Stimulated activated CD8-positive, alpha-beta memory T cell treated with anti-CD3 and anti-CD28 coated beads, Interleukin-12 subunit alpha, Interleukin-12 subunit beta, amount 100 ng/mL, for 1 hour (primary cell): ENCODE measurements at places on chromosomes 1 and 21.
A peak's percentile ranks its signal among the peaks of the same experiment; 100 is the strongest.

DNA sequence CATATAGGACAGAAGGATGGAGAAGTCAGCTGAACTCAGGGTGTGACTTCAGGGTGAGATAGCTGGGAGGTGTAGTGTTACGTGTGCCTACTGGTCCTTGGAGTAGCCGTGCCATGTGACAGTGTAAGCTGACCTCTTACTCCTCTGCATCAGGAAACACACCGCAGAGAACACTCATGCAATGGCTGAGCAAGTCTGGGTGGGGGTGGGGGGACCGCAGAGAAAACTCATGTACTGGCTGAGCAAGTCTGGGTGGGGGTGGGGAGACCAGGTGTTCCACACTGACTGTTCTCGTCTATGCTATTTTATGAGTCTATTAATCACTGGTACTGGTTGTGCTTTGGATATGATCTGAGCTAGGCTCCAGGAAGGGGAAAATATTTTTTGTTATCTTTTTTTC, 233.1 kb downstream of the PAPPA2 start:
- no peak for DNase-seq

- DNase-seq: no peak
These were observed 27.4 kb downstream of the RABIF start for GRCh38 chr1:202861420-202862132.

- no peak for DNase-seq
These were observed 229.7 kb upstream of the TMEM51 start for GRCh38 chr1:14923727-14924452.

- no peak for DNase-seq
These were observed 84.2 kb downstream of the ADSS2 start for GRCh38 chr1:244367399-244368114.

GRCh38 chr1:152866321-152866720, 6.5 kb downstream of the LCE7A start:
- DNase-seq: no peak

- DNase-seq: no peak
These were observed 6.0 kb downstream of the TOR1AIP1 start for GRCh38 chr1:179888071-179888470.

DNA sequence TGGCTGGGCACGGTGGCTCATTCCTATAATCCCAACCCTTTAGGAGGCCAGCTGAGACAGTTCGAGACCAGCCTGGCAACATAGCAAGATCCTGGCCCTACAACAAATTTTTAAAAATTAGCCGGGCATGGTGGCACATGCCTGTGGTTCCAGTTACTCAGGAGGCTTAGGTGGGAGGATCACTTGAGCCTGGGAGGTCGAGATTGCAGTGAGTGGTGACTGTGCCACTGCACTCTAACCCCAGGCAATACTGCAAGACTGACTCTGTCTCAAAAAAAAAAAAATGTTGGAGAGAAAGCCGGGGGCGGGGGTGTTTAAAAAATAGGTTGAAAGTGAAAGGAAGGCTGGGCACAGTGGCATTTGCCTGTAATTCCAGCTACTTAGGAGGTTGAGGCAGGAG, 16.5 kb downstream of the CLDN19 start:
- no peak for DNase-seq

GRCh38 chr1:54867717-54868057, 19.3 kb downstream of the DHCR24 start:
- no peak for DNase-seq

DNA sequence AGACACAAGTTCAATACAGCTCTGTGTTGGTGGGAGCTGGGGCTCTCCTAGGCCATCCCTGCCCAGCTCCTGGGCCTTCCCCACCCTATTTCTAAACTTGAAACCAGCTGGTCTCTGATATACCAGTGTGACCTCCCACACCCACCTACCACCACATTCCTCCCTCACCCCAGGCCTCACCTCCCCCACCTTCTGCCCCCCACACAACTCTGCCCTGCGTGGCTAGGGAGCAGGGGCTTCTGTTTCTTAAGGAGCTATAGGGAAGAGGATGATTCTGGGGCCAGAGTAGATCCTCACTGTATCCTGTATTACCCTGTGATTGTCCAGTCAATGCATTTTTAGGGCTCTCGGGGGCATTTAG, 16.5 kb downstream of the NES start:
- no peak for DNase-seq

DNA sequence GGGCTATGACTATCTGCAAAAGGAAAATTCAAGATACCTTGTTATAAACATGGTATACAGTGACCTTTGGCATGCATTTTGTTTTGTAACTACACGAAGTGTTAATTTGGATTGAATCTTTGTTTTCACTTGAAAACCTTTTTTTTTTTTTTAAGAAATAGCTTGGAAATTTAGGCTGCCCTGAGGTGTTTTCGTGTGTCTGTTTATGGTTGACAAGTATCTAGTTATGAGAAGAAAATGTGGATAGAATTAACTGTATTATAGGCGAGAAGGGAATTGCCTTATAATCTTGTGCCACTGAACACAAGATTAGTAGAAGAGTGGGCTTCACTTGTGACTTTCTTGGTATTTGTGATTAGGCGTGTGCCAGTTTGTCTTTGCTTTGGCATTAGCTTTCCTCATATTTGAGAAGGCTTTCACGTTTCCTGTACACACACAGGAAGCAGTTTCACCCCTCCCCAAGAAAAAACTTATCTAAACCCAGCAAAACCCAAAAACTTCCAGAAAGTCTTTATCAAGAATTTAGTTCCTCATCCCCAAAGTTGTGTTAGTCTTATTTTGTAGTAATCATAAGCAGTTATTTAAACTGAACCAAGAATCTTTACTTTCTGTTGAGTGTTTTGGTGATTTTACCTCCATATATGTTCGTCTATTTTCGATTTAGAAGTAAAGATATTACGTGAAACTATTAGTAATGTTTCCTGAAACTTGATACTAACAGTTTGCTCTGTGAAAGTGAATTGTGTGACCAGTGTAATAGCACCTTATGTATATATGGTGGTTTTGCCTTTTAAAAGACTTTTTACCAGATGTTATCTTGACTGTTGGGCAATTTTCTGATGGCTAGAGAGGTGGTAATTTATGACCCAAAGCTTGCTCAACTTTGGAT, 3.8 kb downstream of the DYRK1A start:
- no peak for DNase-seq

DNA sequence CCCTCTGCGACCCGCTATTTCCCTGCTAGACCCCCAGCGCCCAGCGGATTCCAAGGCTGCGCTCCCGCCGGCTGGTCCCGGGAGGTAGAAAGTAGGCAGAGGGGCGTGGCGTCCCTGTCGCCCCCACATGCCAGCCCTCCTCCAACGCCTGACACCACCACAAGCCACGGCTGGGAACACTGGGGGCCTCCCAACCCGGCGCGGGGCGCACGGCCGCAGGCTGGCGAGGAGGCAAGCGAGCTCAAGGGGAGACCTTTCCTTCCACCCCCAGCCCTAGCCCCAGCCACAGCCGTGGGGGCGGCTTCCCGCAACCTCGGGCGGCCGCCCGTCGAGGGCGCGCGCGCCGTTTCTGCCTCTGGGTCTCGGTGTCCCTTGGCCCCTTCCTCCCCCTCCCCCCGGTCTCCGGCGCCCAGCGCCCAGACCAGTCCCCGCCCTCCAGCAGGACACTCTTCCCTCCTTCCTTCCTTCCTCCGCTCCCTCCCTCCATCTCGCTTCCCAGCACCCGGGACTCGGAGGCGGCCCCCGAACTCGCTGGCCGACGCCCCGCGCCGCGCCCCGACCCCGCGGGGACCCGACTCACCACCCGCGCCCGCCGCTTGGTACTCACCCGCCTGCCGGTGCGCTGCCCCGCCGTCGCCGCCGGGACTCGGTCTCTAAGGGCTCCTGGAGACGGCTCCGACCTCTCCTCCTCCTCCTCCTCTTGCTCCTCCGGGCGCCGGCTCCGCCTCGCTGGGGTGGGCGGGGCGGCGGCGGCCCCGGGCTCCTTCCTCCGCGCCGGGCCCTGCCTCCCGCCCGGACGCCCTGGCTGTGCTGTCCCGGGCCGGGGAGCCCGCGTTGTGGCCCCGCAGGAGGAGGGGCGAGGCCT, at the start of gene GNG12:
GNG12 (minus strand) TSS at position 731 of the 865 bp plus-strand sequence. CDS start 125,781 bp downstream, outside the sequence.
- no peak for DNase-seq

DNA sequence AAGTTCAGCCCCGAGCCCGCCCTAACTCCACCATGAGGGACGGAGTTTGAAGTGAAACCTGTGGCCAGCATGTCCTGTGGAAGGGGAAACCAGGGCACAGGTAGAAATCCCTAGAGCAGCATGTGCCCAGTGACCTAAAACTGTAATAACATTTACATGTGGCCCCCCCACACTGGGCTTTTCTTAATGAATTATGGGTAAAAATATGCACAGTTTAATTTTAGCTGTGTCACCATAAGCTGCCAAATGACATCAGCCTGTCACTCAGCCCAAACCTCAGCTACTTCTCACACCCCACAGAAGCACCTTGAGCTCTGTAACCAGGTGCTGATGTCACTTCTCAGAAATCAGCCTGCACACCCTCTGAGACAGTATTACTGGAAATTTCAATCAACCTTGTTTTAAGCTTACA, 50.0 kb upstream of the SLC19A1 start:
- DNase-seq: peak; percentile 49

DNA sequence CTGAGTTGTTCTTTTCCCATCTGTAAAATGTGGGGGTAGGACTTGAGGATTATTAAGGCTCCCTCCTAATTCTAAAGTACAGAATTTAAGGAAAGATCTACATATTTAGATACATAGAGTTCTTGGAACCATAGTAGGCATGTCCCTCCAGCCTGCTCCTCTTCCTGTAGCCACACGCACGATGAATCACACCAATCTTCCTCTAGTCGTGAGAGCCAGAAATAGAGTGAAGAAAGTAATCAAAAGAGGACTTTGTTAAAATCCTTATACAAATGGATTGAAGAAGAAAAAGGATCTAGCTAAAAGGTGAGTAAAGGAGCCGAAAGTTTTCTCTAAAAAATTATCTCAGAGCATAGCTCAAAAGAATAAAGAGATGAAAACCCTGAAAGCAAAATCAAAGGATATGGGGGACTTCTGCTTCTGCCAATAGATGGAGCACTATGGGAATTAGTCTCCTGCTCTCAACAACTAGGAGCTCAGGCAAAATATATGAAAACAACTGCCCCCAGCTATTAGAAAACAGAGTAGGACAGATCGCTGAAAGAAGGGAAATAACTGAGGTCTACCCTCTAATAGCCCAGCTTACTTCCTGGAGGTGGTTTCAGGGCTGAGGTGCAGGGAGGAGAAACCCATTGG, 8.5 kb downstream of the C1orf141 start:
- no peak for DNase-seq

- DNase-seq: no peak
These were observed 386.3 kb downstream of the USP25 start for GRCh38 chr21:16116069-16116468.

- no peak for DNase-seq
These were observed 15.1 kb downstream of the RAVER2 start for GRCh38 chr1:64759968-64760367.

DNA sequence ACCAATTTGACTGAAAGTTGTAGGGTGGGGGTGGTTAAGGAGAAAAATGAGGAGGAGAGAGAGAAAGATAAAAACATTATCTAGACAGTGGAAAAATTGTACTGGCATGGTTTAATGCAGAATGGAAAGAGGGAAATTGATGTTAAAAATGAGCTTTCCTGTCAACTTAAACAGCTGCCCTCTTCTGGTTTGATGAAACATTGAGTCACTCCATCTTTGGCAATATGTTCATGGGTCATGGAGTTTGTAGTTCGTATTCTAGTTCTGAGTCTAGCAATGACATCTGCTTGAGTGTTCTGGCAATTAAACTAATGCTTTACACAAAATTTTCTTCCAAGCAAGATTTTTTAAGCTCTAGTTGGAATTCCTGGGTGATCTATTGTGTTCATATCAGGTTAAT, 9.6 kb downstream of the ZNF648 start:
- no peak for DNase-seq

GRCh38 chr1:85274969-85275453, 1.4 kb downstream of the BCL10 start:
- DNase-seq: no peak

DNA sequence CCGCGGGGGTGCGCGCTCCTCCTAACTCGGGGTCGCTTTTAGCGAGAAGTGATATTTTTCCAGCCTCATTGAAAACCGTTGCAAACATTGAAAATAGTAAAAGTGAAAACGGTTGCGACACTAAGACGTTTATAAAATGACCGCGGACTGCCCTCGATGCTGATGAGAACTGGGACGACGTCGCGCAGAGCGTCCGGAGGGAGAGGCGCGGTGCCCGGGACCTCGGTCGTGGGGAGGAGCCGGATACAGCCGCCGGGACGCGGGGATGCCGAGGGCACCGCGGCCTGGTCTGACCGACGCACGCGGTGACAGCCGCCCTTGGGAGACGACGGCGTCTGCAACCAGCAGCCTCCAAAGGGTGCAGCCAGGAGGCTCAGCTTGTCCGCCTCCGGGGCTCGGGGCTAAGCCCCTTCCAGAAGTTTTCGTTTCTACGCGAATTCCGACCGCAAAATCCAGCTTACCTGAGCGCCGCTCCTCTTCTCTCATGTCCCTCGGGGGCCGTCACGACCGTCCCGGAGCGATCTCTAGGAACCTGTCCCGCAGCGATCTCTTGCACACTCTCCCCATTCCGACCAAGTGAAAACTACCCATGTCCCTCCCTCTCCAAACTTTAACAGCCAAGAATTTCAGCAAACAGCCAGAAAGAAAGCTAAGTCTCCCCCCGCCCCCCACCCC, 144.4 kb upstream of the ETS2 start:
- DNase-seq: no peak

- DNase-seq: no peak
These were observed 119.8 kb downstream of the HLCS start for GRCh38 chr21:36846631-36847030.

- DNase-seq: no peak
These were observed 92.1 kb downstream of the LRRC8C start for GRCh38 chr1:89725011-89725370.

GRCh38 chr21:44006017-44006619, 6.0 kb upstream of the TRAPPC10 start:
- DNase-seq: no peak

DNA sequence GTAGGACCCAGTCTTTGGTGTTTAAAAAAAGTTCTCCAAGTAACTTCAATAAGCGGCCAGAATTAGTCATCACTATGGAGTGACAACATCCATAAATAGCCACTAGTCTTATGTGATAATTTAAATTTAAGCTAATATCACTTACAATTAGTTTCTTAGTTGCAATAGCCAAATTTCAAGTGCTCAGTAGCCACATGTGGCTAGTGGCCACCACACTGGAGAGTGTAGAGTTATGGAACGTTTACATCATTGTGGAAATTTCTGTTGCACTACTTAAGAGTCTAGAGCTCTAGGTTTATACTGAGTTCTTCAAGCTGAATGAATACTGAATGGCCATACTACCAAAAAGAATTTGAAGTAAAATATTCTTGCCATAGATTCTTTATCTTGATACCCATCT, 121.1 kb downstream of the RUNX1 start:
- no peak for DNase-seq

- no peak for DNase-seq
These were observed 8.0 kb downstream of the HUNK start for GRCh38 chr21:31880816-31881215.

GRCh38 chr1:12598974-12599373, 19.0 kb downstream of the DHRS3 start:
- DNase-seq: no peak
